ENCODE measurements at places on chromosomes 3 and 15.

GRCh38 chr3:156681002-156681401 is 6.6 kb downstream of the TIPARP start:
- DNase-seq: peak; percentile 77

DNA sequence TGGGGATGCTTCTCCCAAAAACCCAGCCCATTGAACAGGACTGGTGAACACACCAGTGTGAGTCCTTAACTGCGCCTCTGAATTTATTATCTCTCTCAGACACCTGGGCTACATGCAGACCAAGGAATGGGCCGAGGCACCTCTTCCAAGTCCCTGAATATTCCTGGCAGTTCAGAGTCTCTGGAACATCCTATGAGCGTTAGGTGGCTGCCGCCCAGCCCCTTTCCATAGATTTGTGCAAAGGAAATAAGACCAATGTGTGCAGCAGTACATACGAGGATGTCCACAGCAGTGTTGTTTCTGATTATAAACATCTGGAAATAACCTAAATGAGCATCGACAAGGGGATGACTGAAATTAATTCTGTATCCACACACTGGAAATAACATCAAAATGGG is 104.9 kb upstream of the RPL32 start:
- DNase-seq: no peak

DNA sequence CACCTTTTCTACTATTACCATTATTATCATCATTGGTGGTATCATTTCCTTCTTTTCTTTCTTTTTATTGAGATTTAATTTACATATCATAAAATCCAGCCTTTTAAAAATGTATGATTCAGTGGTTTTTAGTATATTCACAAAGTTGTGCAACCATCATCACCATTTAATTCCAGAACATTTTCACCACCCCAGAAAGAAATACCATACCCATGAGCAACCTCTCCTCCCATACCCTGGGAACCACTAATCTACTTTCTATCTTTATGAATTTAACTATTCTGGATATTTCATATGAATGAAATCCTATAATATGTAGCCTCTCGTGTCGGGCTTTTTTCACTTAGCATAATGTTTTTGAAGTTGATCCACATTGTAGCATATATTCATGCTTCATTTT is 29.1 kb downstream of the AAGAB start:
- no peak for DNase-seq

DNA sequence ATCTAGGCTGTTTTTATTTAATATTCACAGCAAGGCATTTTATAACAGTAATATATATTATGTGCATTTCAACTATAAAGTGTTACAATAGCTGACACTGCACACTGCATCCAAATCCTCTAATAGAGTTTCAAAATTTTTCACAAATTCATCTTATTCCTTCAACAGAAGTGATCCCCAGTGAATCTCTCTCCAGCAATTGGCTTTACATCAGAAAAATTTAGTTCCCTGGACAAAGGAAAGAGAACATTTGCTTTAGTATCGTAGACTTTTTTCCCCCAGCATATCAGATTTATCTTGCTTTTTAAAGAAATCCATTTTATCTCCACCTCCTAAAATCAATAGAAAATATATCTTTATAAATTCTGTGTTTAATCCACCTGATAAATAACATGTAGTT is 868.6 kb downstream of the TBL1XR1 start:
- DNase-seq: no peak

DNA sequence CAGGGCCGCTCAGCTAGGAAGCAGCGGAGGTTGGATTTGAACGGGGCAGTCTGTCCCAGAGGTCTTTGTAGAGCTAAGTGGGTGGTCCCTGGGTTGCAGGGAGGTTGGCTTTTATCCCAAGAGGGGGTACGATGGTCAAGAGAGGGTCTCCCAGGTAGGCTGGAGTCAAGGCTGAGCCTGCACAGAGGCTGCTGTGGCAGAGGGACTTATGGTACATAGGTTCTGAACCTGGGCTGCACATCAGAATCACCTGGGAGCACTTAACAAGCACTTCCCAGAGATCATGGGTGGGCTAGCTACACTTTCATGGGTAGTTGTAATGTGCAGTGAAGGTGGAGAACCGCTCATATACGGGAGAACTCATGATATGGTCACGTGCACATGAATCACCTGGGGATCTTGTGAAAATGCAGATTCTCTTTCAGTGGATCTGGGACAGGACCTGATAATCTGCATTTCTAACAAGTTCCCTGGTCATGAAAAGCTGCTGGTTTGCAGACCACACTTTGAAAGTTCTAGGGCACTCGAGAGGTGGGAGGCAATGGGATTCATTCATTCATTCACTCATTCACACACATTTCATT is 2.9 kb upstream of the RASGRF1 start:
- DNase-seq: no peak

- DNase-seq: no peak
These were observed 11.3 kb upstream of the TRANK1 start for GRCh38 chr3:36956155-36956554.

GRCh38 chr3:25830373-25831280 is 40.7 kb downstream of the OXSM start:
- DNase-seq: no peak

DNA sequence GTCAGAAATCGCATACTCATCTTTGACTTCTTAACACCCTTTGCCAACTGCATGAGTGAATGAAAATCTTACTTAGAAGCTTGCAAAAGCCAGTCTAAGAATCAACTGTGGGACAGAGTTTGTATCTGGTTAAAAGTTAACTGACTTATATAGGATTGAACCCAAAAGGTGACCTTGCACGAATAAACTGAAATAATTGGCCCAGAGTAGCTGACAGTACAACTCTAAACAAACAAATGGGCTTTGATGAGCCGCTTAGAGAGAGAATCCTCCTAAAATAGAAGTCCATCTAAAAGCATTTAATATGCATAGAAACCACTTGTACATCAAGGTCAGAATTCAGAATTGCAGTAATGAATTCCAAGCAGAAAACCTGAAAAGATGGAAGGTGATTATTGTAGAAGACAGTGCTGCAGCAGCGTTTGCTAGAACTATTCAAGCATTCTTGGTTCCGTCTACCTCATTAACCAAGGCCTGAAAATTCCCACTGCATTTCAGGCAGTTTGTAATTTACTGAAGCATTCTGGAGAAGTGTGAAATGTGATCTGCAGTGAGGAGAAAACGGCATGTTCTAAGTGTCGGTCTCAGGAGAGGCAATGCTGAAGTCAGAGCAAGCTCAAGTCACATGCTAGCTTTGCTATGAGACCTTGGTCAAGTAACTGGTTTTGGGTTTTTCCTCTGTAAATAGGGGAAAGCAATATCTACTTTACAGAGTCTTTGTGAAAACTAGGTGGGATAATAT is 103.7 kb downstream of the CADPS start:
- DNase-seq: no peak

- no peak for DNase-seq
These were observed 67.9 kb downstream of the GADL1 start for GRCh38 chr3:30826531-30826942.

- DNase-seq: no peak
These were observed 61.1 kb upstream of the IQSEC1 start for GRCh38 chr3:13134166-13134878.

GRCh38 chr3:191356631-191357439 is 26.5 kb upstream of the UTS2B start:
- no peak for DNase-seq

GRCh38 chr15:39365873-39366272 is 215.0 kb upstream of the THBS1 start:
- peak; percentile 35 for DNase-seq

All from GM12865 (cell line).